BE2C (cell line): ENCODE measurements at places on chromosomes 3 and 15.

DNA sequence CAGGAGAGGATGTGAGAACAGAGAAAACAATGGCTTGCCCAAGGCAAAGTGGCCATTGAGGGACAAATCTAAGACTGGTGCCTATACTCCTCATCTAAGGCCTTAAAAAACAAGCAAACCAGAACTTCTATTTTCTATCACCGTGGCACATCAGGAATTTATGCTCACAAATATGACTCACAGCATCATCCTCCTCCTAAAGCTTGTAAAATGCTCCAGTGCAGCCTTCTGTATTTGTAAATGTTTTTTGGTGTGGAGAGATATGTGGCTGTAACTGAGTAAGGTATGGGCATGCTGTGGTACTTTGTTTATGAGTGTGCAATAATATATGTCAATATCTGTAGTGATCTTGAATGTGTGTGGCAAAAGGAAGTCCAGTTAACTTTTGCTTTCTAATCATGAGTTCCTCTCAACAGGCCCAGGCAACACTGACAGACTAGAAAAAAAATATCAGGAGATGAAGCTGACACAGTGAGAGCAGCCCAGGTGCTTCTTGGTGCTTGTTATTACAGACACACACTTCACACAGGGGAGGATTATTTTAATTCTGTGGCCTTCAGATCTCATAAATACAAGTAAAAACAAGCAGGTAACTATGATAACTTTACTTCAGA, 60.3 kb downstream of the CTNNB1 start:
- no peak for DNase-seq

DNA sequence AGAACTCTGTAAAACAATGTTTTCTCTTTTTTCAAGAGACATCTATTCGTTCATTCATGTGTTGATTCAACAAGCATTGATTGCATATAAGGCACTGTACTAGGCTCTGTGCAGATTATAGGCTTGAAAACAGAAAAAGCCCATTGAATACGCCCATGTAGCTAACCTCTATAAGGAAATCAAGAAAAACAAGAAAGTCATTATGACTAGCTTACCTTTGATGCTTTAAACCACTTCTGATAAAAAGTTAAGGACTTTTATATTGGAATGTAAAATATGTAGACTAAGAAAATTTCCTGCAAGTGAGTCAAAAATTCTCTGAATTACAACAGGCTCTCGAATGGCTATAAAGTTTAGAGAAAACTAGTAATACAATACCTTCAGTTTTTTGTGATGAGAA, 92.5 kb downstream of the BDH1 start:
- DNase-seq = no peak

GRCh38 chr15:76846782-76847181, 58.4 kb downstream of the SCAPER start:
- no peak for DNase-seq

DNA sequence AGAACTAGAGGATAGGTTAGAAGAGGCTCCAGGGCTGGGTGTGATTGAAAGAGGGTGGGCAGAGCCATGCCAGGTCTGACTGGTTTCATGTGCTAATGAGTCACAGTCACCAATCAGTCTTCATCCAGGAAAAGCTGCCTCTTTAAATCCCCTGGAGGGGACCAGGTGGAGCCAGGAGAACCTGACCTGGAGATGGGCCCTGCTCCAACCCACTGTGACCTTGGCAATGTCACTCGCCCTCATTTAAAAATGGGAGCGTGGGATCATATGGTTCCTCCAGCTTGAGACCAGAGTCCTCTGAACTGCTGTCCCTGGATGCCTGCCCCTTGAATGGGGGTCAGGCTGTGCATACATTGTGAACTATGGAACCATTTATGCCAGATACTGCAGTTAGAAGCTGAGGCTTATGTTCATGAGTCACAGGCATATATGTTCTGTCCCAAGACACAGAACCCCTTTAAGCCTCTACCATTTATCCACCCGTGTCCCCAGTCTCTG, 23.0 kb downstream of the HES1 start:
- no peak for DNase-seq

DNA sequence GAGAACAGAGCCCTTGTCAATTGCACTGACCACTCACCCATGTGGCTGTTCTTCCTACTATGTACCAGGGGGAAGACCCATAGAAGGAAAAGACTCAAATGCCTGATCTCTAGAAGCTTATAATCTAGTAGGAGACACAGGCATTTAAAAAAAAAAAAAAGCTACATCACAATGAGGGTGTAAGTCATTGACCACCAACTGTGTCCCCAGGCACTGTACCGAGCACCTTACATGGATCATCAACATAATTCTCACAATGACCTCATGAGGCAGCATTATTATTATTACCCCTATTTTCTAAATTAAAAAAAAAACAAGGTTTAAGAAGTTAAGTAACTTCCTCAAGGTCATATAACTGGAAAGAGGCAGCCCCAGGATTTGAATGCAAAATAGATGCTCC, 247.4 kb downstream of the SHOX2 start:
- no peak for DNase-seq

DNA sequence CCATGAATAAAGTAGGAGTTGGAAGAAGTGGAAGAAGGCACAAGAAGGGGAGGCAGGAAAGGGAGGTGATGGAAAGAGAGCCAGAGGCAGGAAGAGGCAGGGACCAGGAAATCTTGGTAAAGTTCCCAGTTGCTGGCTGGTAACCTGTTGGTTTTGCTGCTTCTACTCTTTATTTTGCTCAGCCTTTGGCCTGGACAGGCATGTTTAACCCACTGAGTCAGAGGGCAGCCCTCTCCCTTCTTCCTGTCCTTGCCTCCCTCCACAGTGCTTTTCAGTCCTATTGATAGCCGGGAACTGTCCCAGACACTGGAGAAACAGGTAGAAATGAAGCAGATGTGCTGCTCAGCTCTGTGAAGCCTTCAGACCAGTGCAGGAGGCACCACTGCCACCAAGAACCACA, 43.4 kb upstream of the APEH start:
- DNase-seq = no peak

- DNase-seq = no peak
These were observed 66.6 kb downstream of the USF3 start for GRCh38 chr3:113629584-113630421.

GRCh38 chr15:52558196-52558595, 10.6 kb downstream of the ARPP19 start:
- DNase-seq = no peak

DNA sequence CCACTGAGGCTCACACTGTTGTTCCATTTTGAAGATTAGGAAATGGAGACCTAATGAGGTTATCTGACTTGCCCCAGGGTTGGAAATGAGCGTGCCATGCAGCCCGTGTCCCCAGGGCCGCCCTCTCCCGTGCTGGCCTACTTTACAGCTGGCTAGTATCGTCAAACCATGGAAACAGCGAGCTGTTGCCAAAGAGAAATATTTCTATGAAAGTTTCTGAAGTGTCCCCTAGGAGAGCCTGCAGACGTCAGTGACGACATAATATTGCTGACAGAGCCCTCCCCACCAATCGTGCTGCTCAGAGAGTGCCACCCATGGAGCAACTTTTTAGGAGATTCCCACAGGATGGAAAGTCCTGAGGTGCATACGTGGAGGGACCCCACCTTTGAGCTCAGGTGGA, 11.2 kb upstream of the FAM174B start:
- DNase-seq = no peak

- DNase-seq = peak; percentile 32
These were observed 139.3 kb upstream of the KBTBD8 start for GRCh38 chr3:66858656-66859381.

GRCh38 chr15:36407647-36408046, 171.8 kb upstream of the CDIN1 start:
- no peak for DNase-seq

DNA sequence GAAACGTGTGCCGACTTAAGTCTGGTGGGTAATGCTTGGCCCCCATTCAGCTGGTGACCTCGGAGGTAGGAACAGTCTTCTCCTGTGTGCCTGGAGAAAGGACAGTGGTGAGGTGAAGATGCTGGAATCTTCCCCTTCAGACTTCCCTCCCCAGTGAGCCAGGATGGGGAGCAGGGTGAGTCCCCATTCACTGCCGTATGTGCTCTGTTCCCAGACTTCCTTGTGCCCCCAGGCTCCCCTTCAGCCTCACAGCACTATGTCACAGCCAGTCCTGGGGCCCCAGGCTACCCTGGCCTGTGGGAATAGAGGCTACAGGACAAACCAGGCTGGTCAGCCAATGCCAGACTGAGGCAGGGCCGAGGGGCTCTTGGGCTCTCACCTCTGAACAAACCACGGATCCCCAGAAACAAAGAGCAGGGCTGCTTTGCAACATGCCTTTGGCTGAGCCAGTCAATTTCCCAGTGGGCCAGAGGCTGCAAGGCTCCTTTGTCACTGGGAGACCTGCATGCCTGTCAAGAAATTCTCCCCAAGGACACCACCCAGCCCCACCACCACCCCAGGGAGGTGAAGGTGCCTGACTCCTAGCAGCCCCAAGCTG, 31.8 kb upstream of the HHATL start:
- no peak for DNase-seq

GRCh38 chr3:177109688-177110330, 87.5 kb downstream of the TBL1XR1 start:
- no peak for DNase-seq

GRCh38 chr3:81549831-81550230, 211.6 kb downstream of the GBE1 start:
- DNase-seq = no peak

DNA sequence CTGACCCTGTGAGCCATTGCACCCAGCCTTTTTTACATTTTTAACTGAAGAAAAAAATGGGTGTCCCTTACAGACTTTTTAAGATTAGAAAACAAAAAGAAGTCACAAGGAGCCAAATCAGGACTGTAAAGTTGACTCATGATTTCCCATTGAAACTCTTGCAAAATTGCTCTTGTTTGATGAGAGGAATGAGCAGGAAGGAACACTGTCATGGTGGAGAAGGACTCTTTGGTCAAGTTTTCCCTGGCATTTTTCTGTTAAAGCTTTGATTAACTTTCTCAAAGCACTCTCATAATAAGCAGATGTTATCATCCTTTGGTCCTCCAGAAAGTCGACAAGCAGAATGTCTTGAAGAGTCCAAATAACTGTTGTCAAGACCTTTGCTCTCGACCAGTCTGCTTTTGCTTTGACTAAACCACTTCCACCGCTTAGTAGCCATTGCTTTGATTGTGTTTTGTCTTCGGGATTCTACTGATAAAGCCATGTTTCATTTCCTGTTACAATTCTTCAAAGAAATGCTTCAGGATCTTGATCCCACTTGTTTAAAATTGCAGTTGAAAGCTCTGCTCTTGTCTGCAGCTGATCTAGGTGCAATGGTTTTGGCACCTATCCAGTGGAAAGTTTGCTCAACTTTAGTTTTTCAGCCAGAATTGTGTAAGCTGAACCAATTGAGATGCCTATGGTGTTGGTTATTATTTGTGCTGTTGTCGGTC, 369.4 kb downstream of the MAGI1 start:
- DNase-seq = no peak

- DNase-seq = no peak
These were observed 837 bp downstream of the LRRN1 start for GRCh38 chr3:3800080-3800455.

- DNase-seq = no peak
These were observed 66.9 kb upstream of the MYO5C start for GRCh38 chr15:52362497-52362896.

GRCh38 chr15:67240235-67241131, 14.0 kb downstream of the AAGAB start:
- peak; percentile 16 for DNase-seq

- no peak for DNase-seq
These were observed 36.3 kb downstream of the METTL6 start for GRCh38 chr3:15391007-15391406.

DNA sequence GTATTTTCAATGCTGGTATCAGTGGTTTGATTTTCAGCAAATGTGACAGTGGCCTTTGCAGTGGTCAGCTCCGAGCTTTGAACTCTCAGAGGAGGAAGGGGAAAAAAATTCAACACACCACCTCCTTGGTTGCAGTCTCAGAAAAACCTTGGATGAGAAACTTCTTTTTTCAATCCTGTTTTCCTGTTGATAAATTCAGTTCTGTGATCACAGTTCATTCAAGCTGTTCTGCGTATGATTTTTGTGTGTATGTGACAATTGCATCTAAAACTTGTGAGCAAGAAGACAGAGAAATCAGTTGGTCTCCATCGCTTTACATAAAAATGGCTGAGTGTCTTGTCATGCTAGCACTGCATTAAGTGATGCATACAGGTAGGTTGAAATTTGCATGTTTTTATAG, 19.2 kb downstream of the ZBTB38 start:
- no peak for DNase-seq

DNA sequence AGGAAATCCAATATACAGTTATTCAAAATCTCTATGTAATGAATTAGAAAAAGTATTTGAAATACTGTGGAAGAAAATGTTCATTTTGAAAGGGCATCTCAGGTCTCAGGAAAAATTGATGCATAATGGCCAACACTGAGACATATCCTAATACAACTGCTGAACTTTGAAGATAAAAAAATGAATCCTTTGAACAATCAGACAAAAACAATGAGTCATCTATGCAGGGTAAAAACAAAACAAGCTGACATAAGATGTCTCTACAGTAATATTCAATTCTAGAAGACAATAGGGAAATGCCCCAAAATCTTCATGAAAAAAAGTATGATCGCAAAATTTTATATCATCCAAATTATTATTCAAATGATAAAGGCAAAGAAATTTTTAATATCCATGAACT, 34.0 kb upstream of the ZNF280D start:
- DNase-seq = no peak

DNA sequence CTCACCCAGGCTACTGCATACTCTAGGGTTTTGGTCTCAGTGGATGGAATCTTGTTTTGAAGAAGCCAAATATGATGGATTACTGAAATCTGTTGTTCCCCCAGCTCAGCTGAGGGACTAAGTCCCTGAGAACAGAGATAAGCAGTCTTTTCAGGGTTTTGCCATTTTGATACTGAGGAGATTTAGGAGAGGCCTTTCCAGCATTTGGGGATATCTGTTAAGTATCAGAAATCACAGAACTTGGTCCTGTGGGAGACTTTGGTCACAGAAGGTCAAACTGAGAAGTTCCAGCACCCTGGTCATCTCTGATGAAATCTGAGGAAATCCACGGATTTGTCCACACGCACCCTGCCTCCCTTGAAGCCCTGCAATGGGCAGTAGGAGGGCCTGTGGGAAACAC, 181.0 kb upstream of the GADL1 start:
- no peak for DNase-seq

GRCh38 chr3:175857666-175858270, 998.6 kb downstream of the NAALADL2 start:
- DNase-seq = no peak

GRCh38 chr15:25739687-25740121, 123.4 kb downstream of the ATP10A start:
- no peak for DNase-seq

- no peak for DNase-seq
These were observed 16.4 kb downstream of the FAM107A start for GRCh38 chr3:58560771-58561311.

DNA sequence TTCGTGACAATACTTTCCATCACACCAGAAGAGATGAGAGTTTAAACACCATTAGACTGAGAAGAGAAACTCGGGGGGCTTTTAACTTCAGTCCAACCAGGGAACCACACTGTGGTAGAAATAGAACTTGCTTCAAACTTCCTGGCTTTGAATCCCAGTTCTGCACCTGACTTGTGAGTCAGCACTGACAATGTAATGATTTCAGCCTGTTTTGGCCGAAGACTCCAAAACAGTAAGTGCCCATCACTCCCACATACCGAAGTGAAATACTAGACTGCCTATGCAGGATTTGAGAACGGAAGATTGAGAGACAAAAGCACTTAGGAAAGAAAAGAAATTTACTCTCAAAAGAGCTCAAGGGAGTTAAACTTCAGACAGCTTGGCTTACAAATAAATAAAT, 27.0 kb downstream of the C2CD4B start:
- no peak for DNase-seq

- DNase-seq = no peak
These were observed 101.4 kb upstream of the HACD2 start for GRCh38 chr3:123686251-123686650.

GRCh38 chr15:72845981-72846383, 62.4 kb upstream of the ADPGK start:
- DNase-seq = no peak
